ENCODE measurements at places on chromosomes 12 and 14. TPM values are rescaled to one million over a fixed set of nuclear protein-coding genes. Genes with fewer than 3 reads are reported as not detected.

The CLEC9A gene
- total RNA-seq: not detected

The C3AR1 gene
- 0.73 TPM for total RNA-seq

The SOX5 gene
- total RNA-seq: 2.1 TPM

The CAPZA3 gene
- total RNA-seq: not detected

The E2F7 gene
- total RNA-seq: 20.0 TPM

The CLEC2D gene
- 391 TPM for total RNA-seq

The FSCB gene
- total RNA-seq: not detected

Data from activated CD4-positive, alpha-beta T cell treated with anti-CD3 and anti-CD28 coated beads, Interleukin-2, amount 10 ng/mL, durations not matched to agents 24 days and 14 days (primary cell).